ENCODE measurements at places on chromosomes 2 and 18.

GRCh38 chr2:164760179-164760578 lies 81.4 kb downstream of the COBLL1 start:
- no peak for DNase-seq

GRCh38 chr2:20531633-20532262 lies 84.9 kb downstream of the RHOB start:
- DNase-seq, result no peak

GRCh38 chr18:250685-251084 lies 17.2 kb downstream of the THOC1 start:
- DNase-seq, result no peak

GRCh38 chr18:2338601-2339000 lies 232.7 kb downstream of the METTL4 start:
- no peak for DNase-seq

DNA sequence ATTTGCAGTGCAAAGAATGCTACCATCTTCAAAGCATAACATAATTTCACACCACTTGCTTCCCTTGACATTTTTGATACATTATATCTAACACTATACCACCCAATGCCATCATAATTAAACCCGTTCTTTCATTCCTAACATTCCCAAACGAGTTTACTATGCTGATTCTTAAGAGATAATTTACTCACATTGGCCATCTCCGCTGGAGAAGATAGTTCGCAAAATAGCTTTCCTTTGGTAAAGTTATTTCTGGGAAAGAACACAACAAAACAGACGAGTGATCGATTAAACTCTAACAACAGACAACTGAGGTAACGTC lies 716 bp downstream of the MMADHC start:
- no peak for DNase-seq

Measured in H7 (cell line).